Fibroblast of skin of right biceps (primary cell): ENCODE measurements at places on chromosomes 12 and 14.

- DNase-seq: peak; percentile 34
These were observed 678.2 kb downstream of the NRXN3 start for GRCh38 chr14:78848234-78848820.

- peak; percentile 11 for DNase-seq
These were observed 12.8 kb downstream of the LUM start for GRCh38 chr12:91098461-91098860.

DNA sequence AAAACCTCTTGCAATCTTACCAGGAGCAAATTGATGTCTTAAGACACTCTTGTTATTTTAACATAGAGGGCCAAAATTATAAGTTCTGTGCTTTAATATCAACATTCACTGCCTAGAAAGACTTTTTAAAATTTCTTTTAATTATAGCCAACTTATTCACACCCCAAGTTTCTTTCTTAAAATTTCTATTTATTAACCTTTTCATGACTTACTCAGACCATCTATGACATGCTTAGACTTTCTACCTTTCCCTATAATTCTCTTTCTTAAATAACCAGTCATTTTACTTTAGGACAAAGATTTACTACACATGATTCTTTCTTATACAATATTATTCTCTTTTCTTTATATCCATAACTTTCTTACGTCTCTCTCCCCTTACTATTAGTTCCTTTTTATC, 220.4 kb downstream of the NUBPL start:
- peak; percentile 17 for DNase-seq

GRCh38 chr14:68569970-68570409, 222.9 kb downstream of the ZFP36L1 start:
- no peak for DNase-seq

DNA sequence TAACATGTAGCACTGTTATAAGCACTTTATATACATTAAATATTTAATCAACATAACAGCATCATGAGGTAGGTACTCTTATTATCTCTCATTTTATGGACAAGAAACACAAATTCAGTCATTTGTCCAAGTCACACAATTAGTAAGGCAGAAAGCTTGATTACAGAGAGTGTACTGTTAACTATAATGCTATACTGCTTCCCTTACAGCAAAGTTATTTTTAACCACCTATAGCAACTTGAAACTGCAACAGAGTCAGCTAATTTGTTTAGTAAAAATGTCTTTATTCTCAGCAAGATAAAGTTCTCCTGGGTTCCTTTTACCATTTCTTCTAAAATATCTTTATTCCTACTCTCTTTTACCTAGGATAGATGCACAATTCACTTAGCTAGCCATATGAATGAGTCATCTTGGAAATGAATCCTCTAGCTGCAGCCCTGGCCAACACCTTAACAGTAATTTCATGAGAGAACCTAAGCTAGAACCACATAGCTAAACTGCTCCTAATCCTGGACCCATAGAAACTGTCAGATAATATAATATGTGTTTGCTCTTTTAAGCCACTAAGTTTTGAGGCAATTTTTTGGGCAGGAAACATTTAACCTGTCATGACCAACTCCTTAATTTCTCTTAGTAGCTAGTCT, 90.2 kb upstream of the HECTD1 start:
- DNase-seq: no peak
